ENCODE measurements at places on chromosomes 2 and 18.
A peak's percentile ranks its signal among the peaks of the same experiment; 100 is the strongest.

DNA sequence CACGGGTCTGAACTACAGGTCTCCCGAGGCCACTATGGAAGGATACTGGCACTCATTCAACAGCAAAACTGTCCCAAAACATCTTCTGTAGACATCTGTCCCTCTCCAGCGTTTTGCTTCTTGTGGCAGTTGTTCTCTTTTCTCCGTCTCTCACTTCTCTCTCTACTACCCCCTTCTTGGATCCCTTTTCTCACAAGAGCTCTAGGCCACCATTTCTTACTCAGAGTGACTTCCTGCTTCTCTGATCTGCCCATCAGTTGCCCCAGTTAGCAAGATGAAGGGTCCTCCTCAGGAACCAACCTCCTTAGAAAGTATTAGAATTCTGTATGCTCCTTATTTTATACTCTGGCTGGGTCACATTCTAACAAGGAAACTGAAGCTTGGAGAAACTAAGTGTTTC is 32.6 kb downstream of the BCL2 start:
- DNase-seq = no peak

DNA sequence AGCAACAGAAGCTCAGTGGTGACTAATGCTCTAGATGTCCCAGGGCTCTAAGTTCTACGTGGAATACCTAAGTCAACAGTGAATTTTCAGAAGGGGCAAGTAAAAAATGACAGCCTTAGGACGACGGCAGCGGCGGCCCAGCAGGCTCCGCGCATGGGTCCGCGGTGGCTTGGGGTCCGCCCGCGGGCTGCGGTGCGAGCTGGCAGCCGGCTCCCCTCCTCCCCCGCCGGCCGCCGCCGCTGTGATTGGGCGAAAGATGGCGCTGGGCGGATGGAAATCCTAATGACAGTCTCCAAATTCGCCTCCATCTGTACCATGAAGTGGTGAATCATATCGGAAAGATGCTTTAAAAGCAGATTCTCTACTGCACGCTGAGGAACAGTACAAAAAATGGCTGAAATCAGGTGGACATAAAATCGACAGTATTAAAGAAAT is 74.7 kb downstream of the HNRNPLL start:
- peak; percentile 70 for DNase-seq

- no peak for DNase-seq
Observed at GRCh38 chr18:32346671-32347070, 124.0 kb downstream of the GAREM1 start.

- DNase-seq = no peak
Observed at GRCh38 chr2:114400890-114401289, 41.6 kb upstream of the DPP10 start.

- no peak for DNase-seq
Observed at GRCh38 chr2:9774266-9774665, 69.0 kb upstream of the TAF1B start.

DNA sequence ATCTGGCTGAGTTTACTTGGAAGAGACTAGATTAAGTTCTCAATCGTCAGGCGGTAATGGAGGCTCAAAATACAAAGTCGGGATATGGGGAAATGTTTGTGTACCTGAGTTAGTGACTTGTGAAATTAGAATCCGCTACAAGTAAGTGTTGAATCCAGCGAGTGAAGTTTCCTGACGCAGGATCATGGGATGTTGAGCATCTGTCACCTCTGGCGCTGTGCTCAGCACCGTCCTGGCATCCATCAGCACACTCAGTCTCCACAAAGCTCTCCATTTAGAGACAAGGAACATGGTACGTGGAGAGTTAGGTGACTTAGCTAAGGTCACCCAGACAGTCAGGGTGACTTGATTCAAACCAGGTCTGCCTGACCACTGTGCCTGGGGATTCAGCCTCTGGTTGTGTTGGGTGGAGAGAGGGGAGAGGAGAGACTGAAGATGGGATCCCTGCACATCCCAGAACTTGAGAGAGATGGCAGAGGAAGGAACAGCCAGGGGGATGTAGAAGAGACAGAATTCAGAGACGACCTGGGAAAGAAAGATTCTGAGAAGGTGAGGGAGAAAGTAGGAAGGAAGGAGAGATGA is 251.2 kb downstream of the ACKR3 start:
- DNase-seq = no peak

- DNase-seq = no peak
Observed at GRCh38 chr2:218839430-218839829, 7.8 kb upstream of the PRKAG3 start.

- DNase-seq = no peak
Observed at GRCh38 chr18:10089881-10090280, 176.1 kb downstream of the VAPA start.

- DNase-seq = peak; percentile 64
Observed at GRCh38 chr2:11406958-11407381, 59.0 kb downstream of the E2F6 start.

DNA sequence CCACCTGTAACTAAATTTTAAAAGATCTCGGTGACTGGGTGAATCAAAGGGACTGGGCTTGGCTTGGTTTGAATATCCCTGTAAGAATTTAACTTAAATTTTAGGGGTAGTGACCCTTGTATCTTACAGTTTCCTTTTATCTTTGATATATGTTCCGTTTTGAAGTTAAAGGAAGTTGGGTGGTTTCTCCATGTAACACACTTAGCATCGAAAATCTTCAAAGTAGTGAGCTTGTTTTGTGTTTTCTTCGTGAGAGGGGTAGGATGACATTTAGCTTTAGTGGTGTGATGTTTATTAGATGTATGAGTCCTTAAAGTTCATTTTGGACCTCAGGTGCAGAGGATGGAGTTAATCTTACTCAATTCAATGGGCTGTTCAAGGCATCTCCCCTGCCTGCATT is 1.6 kb downstream of the WDR7 start:
- DNase-seq = no peak

DNA sequence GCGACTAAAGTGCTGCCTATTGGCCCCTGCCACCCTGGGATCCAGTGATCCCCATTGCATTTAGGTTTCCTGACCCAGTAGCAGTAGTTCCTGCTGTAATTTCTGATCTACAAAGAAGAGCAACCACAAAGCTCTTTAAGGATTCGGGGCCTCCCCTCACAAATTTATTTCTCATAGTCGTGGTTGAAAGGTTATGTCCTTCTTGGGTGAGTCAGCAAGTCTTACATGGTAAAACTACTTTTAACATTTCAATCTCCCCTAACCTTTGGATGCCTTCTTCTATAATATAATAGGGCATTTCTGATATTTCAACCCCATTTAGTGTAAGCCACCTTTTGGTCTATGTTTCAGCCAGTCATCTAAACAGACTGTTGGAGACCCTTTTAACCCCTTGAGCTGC is 14.9 kb downstream of the PIKFYVE start:
- DNase-seq = no peak

GRCh38 chr18:69636529-69637301 is 236.0 kb downstream of the DOK6 start:
- DNase-seq = no peak

GRCh38 chr18:9933865-9934264 is 20.0 kb downstream of the VAPA start:
- DNase-seq = no peak

- no peak for DNase-seq
Observed at GRCh38 chr2:83378921-83379320, 1080.2 kb downstream of the SUCLG1 start.

DNA sequence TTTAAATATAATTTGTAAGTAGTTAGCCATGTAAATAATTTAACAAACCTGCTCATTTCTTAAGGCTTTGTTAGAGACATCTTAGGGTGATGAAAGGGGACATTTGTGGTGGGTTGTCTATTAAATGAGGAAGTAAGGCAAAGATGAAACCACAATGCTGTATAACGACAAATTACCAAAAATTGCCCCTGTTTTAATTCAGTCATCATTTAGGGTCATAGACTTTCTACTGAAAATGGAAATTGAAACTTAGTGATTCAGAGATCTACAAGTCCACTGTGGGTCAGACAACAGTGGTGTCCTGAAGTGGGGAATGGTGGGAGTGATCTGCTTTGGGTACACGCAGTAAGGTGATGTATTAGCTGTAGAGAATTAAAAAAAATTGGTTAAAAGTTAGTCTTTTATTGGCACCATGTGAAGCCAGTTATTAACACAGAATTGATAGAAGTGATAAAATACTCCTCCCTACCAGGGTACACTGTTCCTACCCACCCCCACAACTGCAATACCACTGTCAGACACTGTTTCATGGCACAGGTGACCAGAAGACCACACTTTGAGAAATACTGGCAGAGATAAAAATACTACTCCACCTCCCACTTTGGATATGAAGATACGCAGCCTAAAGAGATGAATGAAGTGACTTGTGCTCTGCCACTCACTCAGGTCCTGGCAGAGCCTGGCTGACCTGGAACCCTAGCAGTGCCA is 13.4 kb downstream of the CERS6 start:
- DNase-seq = no peak

GRCh38 chr2:54632733-54633692 is 90.4 kb upstream of the EML6 start:
- DNase-seq = no peak

DNA sequence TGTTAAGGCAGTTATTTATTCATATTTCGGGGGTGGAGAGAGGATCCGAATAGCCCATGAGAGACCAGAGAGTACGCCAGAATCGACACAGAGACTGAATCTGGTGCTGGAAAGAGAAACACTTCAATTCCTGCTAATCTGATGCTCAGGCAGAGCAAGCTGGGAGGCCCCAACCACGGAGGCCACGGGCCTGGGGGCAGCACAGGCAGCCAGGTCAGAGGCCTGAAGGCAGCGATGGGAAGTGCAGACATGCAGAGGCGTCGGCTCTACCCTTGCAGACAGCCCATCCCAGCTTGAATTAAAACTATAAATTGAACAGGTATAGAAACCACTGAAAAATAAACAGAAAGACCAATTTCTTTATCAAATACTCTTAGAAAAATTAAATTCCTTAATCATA is 50.6 kb downstream of the PXDN start:
- DNase-seq = no peak

DNA sequence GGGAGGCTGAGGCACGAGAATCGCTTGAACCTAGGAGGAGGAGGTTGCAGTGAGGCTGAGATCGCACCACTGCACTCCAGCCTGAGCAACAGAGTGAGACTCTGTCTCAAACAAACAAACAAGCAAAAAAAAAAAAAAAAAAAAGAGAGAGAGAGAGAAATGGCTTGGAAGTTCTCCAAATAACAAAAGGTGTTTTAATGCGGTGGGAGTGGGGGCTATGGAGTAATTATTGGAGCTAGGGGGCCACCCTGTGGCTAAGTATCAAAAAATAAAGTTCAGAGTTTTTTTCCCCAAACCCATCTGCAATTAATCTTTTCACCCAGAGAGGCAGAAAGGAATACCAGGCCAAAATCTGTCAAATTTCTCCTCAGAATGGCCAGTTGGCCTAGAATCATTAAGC is 23.0 kb upstream of the CEP68 start:
- DNase-seq = no peak

GRCh38 chr18:66150650-66151049 is 399.8 kb downstream of the CDH7 start:
- DNase-seq = no peak

DNA sequence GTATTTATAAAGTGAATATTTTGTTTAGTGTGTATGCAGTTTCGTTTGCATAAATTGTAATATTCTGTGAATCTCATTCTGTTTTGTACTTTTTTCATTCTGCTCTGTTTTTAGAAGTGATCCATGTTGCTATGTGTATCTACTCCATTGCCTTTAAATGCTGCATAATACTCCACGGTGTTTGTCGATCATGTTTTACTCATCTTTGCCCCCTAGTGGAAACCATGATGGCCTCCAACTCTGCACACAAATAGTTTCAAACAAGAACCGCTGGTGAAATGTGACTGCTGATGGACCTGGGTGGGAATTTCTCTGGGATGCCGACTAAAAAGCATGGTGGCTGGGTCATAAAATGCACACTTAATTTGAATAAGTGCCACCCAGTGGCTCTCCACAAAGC is 32.0 kb upstream of the SKOR2 start:
- DNase-seq = no peak

- no peak for DNase-seq
Observed at GRCh38 chr2:237563816-237564215, 2.6 kb upstream of the PRLH start.

GRCh38 chr2:115880558-115880957 is 1438.1 kb downstream of the DPP10 start:
- DNase-seq = no peak

DNA sequence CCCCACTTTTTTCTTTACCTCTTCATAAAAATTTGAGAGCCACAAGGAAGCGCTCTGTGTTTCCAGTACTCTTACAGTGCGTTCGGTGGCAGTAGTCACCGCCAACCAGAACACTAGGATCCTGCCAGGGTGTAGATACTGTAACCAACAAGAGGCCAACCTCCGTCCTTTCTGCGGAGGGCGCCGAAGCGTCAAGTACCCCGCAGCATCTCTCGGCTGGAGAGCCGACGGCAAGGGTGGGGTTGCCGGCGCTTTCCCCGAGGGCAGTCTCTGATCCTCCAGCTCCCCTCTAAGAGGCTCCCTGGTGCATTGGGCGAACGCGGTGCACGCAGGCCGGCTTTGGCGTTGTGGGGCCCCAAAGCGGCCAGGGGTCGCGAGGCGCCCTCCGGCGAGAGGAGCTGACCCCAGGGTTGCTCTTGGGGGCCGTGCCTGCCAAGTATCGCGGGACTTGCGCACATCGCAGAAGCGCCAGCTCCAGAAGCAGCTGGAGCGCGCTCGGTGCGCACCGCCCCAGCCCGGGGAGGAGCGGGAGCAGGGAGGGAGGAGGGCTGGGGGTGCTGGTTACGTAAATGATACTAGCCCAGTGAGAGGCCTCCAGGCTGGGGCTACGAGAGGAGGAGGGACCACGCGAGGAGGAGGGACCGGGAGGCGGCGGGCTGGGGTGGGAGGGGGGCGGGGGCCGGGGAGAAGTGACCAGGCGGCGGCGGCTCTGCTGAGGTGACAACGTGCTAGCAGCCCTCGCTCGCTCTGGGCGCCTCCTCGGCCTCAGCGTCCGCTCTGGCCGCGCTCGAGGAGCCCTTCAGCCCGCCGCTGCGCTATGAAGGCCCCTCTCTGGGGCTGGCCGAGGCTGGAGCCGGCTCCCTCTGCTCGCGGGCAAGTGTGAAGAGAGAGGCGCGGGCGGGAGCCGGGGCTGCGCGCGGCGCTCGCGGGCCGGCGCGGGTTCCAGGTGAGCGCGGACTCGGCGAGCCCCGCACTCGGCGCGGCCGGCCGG is at the start of gene GALNT13:
Gene GALNT13, plus strand, starts transcription at position 692 of the 991 bp plus-strand sequence.
- peak; percentile 98 for DNase-seq

- DNase-seq = no peak
Observed at GRCh38 chr2:109242654-109243331, 113.8 kb downstream of the SH3RF3 start.

DNA sequence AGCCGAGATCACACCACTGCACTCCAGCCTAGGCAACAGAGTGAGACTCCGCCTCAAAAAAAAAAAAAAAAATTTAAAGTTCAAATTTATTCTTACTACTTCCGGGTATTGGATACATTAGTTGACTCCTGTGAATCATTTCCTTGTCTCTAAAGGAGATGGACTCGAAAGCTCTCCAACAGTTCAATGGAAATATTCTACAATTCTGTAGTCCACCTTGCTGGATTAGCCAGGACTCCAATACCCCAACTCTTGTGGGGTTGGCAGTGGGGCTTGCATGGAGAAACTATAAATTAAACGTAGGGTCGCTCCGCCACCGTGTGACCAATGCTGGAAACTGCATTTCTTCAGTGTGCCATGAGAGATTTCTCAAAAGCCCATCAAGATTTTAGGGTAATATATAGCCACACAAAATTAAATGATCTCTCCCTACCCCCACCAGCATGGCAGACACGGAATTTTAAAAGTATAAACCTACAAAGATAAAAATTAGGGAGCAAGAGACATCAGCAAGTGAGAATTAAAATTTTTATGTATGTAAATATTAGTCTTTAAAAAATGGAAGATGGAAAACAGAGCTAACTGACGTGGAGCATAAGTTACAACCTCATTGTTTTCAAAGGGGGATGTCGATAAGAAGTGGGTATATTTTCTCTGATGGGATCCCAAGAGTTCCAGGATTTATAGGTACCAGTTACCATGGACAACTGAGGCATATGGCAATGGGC is 27.8 kb upstream of the GAREM2 start:
- DNase-seq = peak; percentile 60
